Occipital lobe (tissue), 3 donors: ENCODE measurements at places on chromosomes 11 and 22.
A peak's percentile ranks its signal among the peaks of the same experiment; 100 is the strongest.

- no peak for DNase-seq
Observed at GRCh38 chr22:37371491-37371890, 55.8 kb downstream of the ELFN2 start.

DNA sequence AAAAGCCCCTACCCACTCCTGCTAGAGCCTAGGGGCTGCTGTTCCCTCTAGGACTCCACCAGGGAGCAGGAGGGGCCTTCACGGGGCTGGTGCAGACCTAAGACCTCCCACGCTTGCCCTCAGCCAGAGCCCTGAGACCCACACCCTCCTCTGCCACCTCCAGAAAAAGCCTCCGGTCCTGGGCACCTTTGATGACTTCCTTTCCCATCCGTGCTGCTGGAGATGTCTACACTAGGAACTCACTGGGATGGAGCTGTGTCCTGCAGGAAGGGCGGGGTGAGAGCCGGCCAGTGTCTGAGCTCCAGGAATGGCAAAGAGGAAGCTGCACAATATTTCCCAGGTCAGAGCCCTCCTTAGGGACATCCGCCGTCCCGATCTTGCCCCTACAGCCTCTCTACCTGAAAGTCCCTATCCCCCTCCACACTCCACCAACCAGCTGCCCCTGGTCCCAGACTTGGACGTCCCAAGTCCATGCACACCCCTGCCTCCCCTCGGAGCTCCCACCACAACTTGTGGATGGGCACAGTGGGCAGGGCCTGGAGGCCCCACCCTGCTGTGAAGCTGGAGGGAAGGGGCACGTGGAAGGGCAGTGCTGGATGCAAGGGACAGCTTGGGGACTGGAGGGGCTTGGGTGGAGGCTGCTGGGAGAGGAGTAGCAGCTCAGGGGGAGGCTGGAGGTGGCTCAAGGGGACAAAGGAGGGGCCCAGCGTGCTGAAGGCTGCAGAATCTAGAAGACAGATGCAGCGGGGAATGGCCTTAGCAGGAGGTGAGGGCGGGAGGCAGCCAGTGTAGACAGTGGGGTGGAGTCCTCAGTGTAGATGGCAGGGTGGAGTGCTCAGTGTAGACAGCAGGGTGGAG is 13.5 kb upstream of the LRP5 start:
- DNase-seq, result no peak

GRCh38 chr11:14418801-14419417 is 59.9 kb upstream of the RRAS2 start:
- DNase-seq, result no peak

GRCh38 chr22:19896665-19897355 is 42.1 kb upstream of the GNB1L start:
- DNase-seq, result peak; percentile 42

DNA sequence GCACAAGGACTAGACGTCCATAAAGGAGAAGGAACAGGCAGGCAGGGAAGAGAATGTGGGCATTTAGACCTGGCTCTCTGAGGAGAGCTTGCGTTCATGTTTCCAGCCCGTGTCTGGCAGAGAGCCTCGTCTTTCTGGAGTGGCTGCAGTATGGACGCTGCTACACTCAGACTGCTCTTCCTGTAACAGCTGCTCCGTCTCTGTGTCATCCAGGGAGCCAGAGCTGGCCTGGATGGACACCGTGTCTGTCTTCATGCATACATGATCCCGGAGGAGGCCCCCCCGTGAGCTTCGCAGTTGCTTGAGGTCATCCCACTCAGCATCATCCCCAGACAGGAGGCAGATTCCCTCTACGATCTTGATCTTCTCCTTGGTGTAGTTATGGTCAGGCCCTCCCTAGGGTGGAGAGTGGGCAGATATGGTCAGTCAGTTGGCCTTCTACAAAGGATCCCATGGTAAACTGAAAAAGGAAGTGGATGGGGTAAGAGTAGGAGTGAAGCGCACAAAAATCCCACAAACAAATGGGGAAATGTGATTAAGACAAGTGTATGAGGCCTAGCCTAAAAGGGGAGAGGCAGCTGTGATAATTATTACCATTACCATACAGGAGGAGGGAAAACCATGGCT is 13.0 kb upstream of the CKAP5 start:
- peak; percentile 7 for DNase-seq

DNA sequence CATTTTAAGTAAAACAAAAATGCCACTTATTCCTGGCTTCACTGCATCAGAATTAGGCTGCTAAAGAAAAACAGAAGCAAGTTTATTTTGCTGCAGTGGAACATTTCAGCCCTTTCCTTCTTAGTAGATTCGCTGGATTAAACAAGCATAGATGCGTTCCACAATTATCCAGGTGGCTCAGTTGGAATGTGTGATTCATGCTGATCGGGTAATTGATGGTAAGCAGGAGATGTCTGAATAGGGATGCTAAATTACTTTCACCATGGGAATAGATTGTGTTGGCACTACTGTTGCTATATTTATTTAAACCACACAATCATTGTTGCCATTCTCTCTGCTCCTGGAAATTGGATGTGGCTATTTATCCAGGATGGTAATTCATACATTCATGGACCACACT is 440.1 kb upstream of the DDI1 start:
- DNase-seq, result no peak

GRCh38 chr22:42747701-42748513 is 27.2 kb upstream of the A4GALT start:
- DNase-seq, result no peak

DNA sequence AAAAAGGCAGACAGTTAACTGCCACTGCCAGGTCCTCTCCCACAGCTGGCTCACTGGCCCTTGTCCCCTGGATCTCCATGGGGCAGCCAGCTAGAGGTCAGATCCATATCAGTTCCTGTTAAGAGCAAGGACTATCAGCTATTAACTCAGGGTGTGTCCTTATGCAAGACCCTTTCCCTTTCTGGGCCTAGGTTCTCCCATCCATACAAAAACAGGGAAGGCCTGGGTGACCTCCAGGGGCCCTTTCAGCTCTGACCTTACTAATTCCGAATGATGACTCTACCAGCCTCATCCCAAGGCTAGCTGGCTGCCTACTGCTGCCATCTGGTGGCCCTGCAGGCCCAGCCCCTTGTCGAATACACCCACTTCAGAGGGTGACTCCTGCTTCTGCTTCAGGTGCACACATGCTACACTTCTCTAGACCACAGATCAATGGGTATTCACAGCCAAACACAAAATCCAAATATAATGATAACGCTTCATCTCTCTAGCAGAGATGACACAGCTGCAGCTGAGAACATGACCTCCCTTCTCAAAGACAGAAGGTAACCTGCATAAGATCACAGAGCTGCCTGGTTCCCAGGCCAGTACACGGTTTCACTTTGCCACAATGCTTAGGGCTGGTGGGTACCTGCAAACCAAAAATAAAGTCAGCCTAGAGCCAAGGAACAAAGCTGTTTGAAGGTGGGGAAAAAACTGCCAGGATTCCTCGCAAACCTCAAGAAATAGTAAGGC is 34.1 kb downstream of the SERGEF start:
- DNase-seq, result peak; percentile 33
